ENCODE measurements at places on chromosomes 5 and 9. TPM values are rescaled to one million over a fixed set of nuclear protein-coding genes. Genes with fewer than 3 reads are reported as not detected.

Gene C5orf52
- total RNA-seq: not detected

Gene HTR4
- total RNA-seq: not detected

Gene SH2D3C
- 15.7 TPM for total RNA-seq

Gene SPATA31D1
- total RNA-seq: not detected

Gene CCL27
- total RNA-seq: 0.68 TPM

Gene TAL2
- not detected for total RNA-seq

Gene SPINK4
- not detected for total RNA-seq

Gene ADAMTSL1
- total RNA-seq: 11.5 TPM

Gene SPINK6
- not detected for total RNA-seq

Gene DMGDH
- 3.8 TPM for total RNA-seq

Gene C9
- total RNA-seq: not detected

Gene ADAMTS13
- total RNA-seq: 3.5 TPM

Gene PRDM9
- total RNA-seq: not detected

Gene HACD4
- total RNA-seq: 4.1 TPM

Gene ACSL6
- 0.81 TPM for total RNA-seq

Gene SLC23A1
- 0.65 TPM for total RNA-seq

Gene NIPAL4
- 49.8 TPM for total RNA-seq

Gene SEMA4D
- 54.3 TPM for total RNA-seq

Gene SLC6A19
- not detected for total RNA-seq

Gene EXOSC3
- total RNA-seq: 27.2 TPM

Gene DMRT3
- total RNA-seq: not detected

Gene LCP2
- 21.7 TPM for total RNA-seq

Gene ZNF454
- total RNA-seq: 4.9 TPM

Gene ZNF782
- 10.6 TPM for total RNA-seq

Gene HAVCR1
- total RNA-seq: 0.44 TPM

Gene STPG3
- not detected for total RNA-seq

Gene ACTBL2
- not detected for total RNA-seq

Gene MYOZ3
- 2.6 TPM for total RNA-seq

Gene LCNL1
- 1.7 TPM for total RNA-seq

Gene SOHLH1
- total RNA-seq: not detected

Gene FAT2
- total RNA-seq: 65.1 TPM
